ENCODE measurements at places on chromosomes 6 and 20.

GRCh38 chr6:149357726-149358538 lies 40.4 kb downstream of the TAB2 start:
- no peak for DNase-seq

DNA sequence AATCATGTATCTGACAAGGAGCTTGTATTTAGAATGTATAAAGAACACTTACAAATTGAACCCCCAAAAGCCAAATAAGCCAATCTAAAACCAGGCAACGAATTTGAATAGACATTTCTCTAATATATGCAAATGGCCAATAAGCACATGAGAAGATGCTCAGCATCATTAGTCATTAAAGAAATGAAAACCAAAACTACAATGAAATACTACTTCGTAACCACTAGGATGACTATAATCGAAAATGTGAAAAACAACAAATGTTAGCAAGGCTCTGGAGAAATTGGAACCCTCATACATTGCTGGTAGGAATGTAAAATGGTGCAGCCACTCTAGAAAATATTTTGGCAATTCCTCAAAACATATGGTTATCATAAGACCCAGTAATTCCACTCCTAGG lies 105.8 kb upstream of the TOP1 start:
- DNase-seq, result no peak

- DNase-seq, result no peak
Measured at GRCh38 chr6:147238164-147238563, 33.9 kb downstream of the STXBP5 start.

GRCh38 chr6:151690303-151690702 lies 117.2 kb upstream of the ESR1 start:
- DNase-seq, result no peak

DNA sequence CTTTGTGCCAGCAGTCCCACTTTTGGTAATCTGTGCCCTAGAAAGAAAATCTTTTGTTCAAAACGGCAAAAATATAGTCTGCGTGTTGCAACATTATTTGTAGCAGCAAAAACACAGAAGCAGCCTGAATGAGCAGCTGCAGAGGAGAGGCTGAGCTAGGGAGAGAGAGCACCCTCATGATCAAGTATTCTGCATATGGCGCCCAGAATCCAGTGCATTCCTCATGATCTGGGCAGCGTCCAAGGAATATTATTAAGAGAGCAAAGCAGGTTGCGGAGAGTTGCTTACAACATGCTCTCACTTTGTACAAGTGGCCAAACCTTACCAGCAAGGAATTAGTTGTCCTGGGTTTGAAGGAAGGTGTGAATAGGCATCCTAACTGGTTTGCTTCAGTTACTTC lies 25.9 kb downstream of the KIZ start:
- no peak for DNase-seq

GRCh38 chr6:48486373-48486772 lies 375.4 kb upstream of the PTCHD4 start:
- no peak for DNase-seq

- DNase-seq, result no peak
Measured at GRCh38 chr20:19003366-19004336, 190.1 kb downstream of the SCP2D1 start.

DNA sequence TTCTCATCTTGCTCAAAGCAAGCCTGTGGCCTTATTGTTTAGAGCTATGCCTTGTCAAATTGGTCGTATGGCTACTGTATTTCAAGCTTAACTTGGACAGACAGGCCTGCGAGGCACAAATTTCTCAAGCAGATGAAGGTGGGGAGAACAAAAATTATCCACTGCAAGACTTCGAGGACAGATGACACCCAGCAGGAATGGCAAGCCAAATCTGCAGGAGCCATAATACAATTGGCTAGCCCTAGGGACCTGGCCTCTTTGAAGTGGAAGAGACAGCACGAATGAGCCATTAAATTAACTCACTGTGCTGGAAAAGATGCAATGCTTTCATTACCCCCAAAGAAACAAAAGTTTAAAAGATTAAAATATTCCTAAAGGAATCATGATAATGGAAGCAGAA lies 5.0 kb upstream of the BLOC1S5 start:
- DNase-seq, result no peak

DNA sequence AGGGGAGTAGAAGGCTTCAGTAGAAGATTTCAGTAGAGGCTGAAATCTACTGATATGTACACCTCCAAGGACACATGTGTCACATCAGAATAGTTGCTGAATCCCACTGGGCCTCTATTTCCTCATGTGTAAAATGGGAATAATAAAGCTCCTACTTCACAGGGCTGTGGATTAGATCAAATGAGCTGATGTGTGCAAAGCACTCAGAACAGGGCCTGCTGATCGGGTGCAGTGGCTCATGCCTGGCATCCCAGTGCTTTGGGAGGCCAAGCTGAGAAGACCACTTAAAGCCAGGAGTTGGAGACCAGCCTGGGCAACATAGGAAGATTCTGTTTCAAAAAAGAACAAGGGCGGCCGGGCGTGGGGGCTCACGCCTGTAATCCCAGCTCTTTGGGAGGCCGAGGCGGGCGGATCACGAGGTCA lies 8.1 kb upstream of the AP5S1 start:
- DNase-seq, result no peak

DNA sequence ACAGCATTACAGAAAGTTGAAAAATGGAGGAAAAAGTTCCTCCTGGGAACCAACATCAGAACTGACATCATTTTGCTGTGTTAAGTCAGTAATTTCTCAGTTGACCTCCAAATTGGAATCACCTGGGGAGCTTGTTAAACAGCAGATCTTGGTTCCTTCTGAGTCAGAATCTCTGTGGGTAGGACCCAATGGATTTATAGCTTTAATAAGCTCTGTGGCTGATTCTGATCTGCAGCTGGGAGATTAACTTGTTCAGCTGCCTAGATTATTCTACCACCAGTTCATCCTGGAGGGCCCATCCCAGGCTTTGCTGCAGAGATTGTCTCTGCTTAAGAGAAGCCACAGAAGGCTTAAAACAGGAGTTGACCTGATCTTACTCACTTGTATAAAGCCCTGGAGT lies 90.7 kb upstream of the POPDC3 start:
- DNase-seq, result no peak

- no peak for DNase-seq
Measured at GRCh38 chr20:33503564-33503963, 13.7 kb downstream of the CBFA2T2 start.

DNA sequence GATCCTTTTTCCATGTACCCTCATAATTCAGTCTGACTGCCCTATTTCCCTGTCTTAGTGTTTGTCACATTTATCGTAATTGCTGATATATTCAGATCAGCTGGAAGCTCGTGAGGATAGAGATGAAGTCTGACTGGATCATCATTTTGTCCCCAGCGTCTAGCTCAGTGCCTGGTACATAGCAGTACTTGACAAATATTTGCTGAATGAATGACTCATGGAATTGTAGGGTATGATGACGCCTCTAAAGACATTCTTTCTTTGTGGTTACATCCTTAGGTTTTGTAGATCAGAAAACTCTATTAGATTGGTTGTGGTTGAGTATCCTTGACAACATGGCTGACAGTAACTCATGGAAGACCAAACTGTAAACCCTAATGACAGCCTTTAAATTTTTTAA lies 68.9 kb downstream of the MTHFD1L start:
- no peak for DNase-seq

- no peak for DNase-seq
Measured at GRCh38 chr6:169249057-169249456, 4.6 kb downstream of the THBS2 start.

DNA sequence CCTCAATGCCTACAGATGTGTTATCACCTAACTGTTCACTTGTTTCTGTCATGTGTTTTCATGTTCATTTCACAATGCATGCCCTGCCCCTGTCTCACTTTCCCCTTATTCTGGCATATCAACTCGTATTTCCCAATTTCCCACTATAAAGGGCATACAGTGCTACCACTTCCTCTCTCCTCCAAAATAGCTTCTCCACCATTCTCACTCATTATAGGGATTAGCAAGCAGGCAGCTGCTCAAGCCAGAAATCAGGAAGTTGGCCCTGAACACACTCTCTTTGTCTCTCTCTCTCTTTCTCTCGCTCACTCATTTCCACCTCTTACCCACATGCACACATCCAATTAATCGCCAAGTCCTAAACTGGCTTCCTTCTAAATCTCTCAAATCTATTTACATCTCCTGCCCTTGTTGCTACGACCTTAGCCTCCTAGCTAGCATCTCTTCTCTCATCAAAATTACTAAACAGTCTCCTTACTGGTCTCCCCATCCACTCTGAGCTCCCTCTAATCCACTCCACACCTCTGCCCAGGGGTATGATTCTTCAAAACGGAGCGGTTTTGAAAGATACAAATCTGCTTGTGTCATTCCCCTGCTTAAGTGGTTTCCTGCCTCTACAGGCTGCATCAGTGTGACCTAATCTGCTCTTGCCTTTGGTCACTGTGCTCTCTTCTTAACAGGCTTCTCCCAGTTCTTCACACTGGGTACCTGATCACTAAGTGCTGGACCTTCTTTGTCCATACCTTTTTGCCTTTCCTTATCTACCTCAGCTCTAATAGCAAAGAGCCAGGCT lies 196.2 kb downstream of the BTBD9 start:
- no peak for DNase-seq

- DNase-seq, result no peak
Measured at GRCh38 chr6:73782911-73783310, 86.9 kb downstream of the CD109 start.

- DNase-seq, result no peak
Measured at GRCh38 chr6:34447386-34447785, 18.5 kb upstream of the PACSIN1 start.

DNA sequence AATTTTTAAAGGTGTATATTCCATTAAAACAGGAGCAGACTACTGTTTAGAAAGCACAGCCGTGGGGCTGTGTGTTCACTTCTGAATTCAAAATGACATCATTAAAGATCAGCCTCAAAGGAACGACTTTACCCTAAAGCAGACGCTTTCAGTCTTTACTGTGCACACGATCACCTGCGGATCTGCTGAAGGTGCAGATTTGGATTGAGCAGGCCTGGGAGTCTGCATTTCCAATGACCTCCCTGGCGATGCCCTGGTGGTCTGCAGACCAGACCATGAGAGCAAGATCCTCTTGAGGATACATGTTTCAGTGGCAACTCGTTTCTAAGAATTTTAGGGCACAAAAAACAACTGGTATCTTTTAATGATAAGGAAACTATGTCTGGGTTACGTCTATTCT lies 27.2 kb downstream of the TXNDC5 start:
- DNase-seq, result no peak

DNA sequence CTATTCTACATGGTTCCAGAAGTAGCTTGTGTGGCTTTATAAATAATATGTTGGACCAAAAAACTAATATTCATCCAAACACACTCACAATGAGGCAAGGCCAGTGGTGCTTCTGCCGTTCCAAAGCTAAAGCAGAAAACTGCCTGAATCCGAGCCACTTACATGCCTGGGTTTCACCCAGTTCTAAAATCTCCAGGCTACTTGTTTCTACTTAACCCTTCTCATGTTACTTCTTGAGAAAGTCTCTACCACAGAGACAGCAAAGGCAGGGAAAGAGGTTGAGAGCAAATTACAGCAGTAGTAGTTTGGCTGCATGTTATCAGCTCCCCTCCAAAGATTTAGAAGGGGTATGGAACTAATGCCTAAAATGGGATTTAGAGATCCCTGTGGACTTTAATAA lies 62.0 kb downstream of the FAXC start:
- no peak for DNase-seq

- DNase-seq, result no peak
Measured at GRCh38 chr6:103715269-103715668, 1144.5 kb downstream of the HACE1 start.

DNA sequence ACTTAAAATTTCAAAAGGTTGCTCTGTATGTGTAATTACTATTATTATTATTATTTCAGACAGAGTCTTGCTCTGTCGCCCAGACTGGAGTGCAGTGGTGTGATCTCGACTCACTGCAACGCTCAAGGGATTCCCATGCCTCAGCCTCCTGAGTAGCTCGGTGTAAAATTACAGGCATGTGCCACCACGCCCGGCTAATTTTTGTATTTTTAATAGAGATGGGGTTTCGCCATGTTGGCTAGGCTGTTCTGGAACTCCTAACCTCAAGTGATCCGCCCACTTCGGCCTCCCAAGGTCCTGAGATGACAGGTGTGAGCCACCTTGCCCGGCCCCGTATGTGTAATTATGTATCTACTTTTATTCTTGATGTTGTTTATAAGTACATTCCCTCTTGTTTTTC lies 65.3 kb upstream of the ZNF217 start:
- no peak for DNase-seq

GRCh38 chr6:117544716-117545115 lies 57.6 kb downstream of the GOPC start:
- no peak for DNase-seq

- no peak for DNase-seq
Measured at GRCh38 chr20:47610945-47611250, 109.2 kb downstream of the NCOA3 start.

- DNase-seq, result no peak
Measured at GRCh38 chr6:89585154-89585553, 53.4 kb downstream of the LYRM2 start.

GRCh38 chr20:63176427-63177133 lies 39.4 kb downstream of the YTHDF1 start:
- no peak for DNase-seq

GRCh38 chr6:87391334-87391733 lies 16.4 kb upstream of the CFAP206 start:
- DNase-seq, result no peak

DNA sequence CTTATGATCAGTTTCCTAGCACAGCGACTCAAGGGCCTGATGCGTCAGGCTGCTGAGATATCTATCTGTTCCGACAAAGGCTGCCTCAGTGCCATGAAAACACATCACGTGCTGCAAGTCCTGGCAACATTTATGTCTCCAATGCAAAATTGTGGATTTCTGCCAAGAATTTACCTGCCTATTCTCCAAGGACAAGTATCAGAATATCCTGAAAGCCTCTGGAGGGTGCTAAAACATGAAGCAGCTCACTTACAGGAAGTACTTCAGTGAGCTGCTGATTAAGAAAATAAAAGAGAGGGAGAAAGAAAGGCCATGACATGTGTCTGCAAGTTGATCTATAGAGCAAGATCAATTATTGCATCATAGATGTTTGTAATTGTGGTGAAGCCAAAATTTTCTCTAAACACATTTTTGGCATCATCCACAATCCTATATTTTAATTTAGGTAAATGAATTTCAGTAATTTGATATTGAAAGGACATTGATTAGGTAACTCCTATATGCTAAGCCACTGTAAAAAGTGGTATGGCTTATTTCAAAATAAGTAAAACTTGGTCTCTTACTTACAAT lies 25.8 kb upstream of the TPBG start:
- DNase-seq, result no peak

- DNase-seq, result no peak
Measured at GRCh38 chr6:105619971-105620741, 217.3 kb upstream of the PREP start.

GRCh38 chr6:87375315-87375714 lies 30.7 kb downstream of the C6orf163 start:
- no peak for DNase-seq
